ENCODE measurements at places on chromosomes 1 and 21.

- DNase-seq: no peak
Measured at GRCh38 chr1:24266998-24267397, 52.2 kb upstream of the GRHL3 start.

DNA sequence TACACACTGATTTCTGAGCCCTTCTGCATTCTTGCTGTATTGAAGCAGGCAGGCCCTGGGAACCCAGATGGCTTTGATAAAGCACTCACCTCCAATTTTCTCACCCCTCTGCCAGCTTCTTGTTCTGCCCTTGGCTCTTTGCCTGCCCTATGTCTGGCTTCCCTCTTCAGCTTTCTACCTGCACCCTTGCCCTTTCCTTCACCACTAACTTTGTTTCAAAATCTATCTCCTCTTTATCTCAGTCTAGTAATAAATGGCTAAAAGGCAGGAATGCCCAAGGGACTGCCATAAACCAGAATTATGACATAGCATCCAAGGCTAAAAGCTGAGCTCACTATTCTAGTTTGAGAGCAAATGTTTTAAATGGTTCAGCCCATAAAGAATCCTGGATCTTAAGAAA, 178.7 kb downstream of the TNR start:
- no peak for DNase-seq

DNA sequence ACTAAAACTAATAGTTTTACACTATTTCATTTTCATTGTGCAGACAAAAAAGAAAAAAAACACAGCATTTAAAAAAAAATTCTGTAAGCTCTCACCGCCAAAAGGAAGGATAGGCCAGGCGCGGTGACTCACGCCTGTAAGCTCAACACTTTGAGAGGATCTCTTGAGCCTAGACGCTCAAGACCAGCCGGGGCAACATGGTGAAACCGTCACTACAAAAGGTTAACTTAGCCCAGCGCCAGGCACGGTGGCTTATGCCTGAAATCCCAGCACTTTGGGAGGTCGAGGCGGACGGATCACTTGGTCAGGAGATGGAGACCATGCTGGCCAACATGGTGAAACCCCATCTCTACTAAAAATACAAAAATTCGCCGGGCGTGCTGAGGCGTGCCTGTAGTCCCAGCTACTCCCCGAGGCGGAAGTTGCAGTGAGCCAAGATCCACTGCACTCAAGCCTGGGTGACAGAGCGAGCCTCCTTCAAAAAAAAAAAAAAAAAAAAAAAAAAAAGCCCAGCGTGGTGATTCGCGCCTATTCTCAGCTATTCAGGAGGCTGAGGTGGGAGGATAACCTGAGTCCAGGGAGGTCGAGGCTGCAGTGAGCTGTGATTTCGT, 14.3 kb upstream of the SPEN start:
- DNase-seq: no peak

DNA sequence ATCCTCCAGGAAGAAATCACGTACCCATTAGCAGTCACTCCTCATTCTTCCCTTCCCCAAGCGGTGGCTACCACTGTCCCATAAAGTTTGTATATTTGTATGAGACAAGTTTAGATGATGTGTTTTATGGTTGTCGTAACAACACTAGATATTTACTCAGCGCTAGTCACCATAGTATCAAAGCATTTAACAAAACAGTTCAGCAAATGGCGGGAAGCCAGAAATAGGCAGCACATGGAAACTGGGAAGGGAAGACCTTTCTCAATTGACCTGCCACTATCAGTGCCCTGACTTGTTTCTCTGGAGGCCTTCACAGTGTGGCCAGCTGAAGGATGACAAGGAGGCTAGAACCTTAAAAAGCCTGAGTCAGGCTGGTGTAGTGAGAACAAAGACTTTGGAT, 31.1 kb downstream of the CNST start:
- peak; percentile 95 for DNase-seq

DNA sequence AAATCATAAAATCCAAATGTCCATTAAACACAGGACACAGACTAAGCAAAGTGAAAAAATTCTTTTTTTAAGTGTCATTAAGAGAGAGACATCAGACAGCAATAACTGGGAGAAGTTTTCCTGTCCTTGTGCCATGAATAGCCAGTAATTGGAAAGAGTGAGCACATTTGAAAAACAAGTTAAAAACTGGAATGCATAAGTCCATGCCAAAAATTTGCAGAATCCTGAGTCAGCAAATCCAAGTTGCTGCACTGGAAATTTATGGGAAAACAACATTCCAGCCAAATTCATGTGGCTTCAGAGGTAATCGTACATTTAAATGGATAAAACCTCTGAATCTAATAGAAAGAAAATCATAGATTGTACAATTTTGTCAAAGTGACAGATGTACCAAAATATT, 291.4 kb downstream of the LRRC40 start:
- peak; percentile 82 for DNase-seq

GRCh38 chr1:51189421-51190073, 46.5 kb upstream of the RNF11 start:
- DNase-seq: peak; percentile 76

DNA sequence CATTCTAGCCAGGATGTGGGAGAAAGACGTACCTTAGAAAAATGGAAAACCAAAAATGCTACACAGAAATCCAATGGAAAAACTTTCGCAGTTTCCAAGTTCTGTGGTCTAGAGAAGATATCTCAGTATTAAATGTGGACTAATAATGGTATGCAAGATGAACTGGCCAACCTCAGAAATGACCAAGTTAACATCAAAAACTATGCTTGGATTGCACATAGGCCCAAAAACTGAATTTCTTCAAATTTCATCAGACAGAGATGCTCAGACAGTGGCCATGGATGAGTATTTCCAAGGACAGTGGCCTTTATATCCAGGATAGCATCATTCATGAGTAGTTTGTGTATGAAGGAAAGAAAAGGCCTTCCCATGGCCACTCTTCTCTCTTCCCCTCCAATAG, 132.2 kb downstream of the TIAM1 start:
- DNase-seq: peak; percentile 2

DNA sequence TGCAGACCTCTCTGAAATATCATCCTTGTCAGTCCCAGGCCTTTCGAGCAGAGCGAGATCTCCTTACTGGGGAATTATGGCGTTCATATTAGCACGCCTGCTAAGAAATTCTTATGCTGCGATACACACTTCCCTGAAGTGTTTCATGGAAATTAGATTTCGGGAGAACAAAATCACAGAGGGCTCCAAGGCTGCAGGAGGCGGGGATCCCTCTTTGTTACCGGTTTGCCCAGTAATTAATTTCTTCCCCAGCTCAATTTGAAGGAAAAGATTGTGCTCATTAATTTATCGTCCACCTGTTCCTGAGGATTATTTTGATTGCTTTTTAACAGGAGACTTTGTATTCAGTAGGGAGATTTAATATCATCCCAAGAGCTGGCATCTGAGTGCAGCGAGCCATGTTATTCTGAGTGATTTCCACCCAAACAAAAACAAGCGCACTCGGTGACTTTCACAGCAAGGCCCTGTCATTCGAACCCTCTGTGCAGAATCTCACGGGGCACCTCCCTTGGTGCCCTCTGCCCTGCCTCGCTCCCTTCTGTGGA, 202.3 kb upstream of the GALNT2 start:
- no peak for DNase-seq

DNA sequence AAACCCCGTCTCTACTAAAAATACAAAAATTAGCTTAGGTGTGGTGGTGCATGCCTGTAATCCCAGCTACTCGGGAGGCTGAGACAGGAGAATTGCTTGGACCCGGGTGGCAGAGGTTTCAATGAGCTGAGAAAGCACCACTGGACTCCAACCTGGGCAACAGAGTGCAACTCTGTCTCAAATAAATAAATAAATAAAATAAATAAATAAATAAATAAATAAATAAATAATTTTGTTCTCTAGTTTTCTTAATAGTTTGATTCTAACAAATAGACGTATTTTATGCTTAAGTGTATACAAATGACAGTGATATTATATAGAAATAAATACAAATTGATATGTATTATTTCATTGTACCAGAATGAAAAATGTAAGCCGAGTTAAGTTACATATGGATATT, 339.9 kb upstream of the OLFM3 start:
- DNase-seq: no peak

GRCh38 chr1:225467193-225468020, 39.6 kb upstream of the LBR start:
- no peak for DNase-seq

DNA sequence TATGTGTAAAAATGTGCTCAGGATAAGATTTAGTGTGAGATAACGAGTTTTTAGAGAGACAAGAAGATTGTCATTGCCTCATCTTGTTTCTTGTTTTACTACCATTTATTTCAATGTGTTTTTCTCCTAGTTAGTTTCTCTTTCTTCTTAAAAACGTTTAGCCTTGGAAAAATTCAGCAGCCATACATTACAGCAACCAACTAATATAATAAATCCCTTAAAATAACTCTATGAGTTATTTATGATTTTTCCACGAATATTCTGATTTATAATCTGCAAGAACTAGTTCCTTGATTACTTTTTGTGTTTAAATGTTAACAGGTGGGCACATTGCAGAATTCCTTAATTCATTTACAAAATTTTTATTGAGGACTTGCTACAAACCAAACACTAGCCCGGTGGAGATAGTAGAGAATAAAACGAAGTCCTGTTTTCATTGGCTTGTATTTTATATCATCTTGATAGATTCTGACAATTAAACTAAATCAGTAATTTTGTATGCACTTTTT, 118.9 kb downstream of the OSBPL9 start:
- DNase-seq: no peak

- DNase-seq: no peak
Measured at GRCh38 chr1:26694638-26695355, 1.0 kb upstream of the ARID1A start.

GRCh38 chr1:21313203-21313885, 23.1 kb upstream of the ECE1 start:
- peak; percentile 89 for DNase-seq

DNA sequence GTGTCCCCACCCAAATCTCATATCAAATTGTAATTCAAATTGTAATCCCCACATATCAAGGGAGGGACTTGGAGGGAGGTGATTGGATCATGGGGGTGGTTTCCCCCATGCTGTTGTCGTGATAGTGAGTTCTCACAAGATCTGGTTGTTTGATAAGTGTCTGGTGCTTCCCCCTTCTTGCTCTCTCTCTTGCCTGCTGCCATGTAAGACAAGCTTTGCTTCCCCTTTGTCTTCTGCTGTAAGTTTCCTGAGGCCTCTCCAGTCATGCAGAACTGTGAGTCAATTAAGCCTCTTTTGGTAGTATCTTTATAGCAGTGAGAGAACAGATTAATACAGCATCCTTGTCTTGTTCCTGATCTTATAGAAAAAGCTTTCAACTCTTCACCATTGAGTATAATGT, 6.5 kb upstream of the LRRC39 start:
- DNase-seq: no peak

GRCh38 chr1:200130552-200130951, 103.0 kb downstream of the NR5A2 start:
- no peak for DNase-seq

DNA sequence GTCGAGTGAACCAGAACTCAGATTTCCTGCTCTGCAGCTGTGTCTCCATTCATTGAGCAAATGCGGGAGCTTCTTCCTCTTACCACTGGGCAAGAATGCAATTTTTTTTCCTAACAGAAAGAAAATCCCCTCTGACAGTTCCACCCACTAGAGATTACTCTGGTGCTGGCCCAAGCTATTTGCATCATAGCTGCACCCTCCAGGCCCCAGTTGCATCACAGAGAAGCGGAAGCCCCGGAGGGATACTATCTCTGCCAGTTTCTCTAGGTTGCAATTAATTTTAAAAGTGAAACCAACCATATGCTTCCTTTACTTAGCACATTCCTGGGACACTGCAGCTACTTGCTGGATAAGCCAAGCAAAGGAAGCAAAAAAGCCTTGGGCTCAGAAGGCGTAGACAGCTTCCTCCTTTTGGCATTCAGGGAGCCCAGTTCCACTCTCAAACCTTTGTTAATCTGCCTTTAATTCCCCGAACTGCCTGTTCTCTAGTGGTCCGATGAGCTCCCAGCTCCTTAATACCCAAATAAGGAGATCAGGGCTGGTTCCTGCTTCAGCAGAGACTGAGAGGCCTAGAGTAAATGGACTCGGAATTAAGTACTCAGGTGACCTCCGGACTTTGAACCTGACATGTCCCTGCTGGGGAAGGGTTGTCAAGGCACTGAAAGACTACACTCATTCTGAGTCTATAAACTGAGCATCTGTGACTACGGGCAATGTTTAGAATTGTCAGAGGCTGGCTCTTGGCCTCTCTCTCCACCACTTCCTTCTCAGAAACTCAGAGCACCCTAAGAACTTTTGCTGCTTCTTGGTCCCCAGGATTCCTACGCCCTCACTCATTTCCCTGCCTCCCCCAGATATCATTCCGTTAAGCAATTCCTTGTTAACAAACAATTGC, 72.5 kb upstream of the TNFSF18 start:
- DNase-seq: peak; percentile 98

DNA sequence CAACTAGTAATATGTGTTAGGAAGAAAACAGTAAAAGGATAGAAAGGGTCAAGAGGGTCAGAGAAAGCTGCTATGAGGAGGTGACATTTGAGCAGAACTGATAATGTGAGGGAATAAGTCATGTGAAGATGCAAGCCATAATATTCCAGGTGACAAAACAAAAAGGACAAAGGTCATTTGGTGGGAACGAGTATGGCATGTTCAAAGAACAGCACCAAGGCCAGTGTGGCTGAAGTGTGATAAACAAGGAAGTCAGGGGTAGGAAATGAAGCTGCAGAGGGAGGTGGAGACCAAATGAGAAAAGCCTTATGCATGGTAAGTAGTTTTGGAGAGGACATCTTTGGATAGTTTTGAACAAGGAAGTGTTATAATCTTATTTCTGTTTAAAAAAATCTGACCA, 46.7 kb downstream of the LPGAT1 start:
- no peak for DNase-seq

- peak; percentile 94 for DNase-seq
Measured at GRCh38 chr1:16984717-16985116, 4.3 kb upstream of the MFAP2 start.

GRCh38 chr1:84721152-84721551, 30.9 kb upstream of the SSX2IP start:
- DNase-seq: peak; percentile 79

DNA sequence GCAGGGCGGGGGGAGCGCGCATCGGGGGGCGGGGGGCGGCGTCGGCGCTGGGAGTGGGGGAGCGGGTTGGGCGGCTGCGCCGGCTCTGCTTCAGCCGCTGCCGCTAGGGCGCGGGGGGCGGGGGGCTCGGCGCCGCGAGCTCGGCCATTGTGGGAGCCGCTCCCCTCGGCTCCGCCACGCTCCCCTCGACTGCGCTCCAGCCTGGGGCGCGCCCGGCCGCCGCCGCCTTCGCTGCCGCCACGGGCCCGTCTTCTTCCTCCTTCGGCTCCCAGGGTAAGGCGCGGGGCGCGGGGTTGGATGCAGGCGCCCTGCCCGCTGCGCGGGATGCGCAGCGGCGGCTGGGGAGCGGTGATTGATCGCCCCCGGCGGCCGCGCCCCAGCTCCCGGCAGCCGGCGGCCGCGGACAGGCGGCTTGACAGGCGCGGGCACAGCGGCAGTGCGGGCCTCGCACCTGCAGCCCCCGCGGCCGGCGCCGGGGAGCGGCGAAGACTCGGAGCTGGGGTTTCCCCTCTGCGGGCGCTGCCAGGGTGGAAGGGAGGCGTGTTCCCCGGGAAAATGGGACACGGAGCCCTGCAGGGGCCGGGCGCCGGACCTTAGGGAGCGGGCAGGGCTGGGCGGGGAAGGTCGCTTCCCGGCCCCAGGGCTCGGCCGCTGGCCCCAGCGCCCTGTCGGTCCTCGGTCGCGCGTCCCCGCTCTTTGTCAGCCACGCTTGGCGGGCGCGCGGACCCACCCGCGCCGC, 55.3 kb downstream of the NDUFS5 start:
- DNase-seq: peak; percentile 34

- DNase-seq: peak; percentile 72
Measured at GRCh38 chr1:230125640-230126528, 58.8 kb downstream of the GALNT2 start.
